Epithelial cell of prostate (primary cell): ENCODE measurements at places on chromosomes 7 and 10.

- no peak for DNase-seq
These were observed 37.2 kb upstream of the TARP start for GRCh38 chr7:38310591-38311101.

- DNase-seq, result no peak
These were observed 7.7 kb downstream of the DEPP1 start for GRCh38 chr10:44970812-44971395.

DNA sequence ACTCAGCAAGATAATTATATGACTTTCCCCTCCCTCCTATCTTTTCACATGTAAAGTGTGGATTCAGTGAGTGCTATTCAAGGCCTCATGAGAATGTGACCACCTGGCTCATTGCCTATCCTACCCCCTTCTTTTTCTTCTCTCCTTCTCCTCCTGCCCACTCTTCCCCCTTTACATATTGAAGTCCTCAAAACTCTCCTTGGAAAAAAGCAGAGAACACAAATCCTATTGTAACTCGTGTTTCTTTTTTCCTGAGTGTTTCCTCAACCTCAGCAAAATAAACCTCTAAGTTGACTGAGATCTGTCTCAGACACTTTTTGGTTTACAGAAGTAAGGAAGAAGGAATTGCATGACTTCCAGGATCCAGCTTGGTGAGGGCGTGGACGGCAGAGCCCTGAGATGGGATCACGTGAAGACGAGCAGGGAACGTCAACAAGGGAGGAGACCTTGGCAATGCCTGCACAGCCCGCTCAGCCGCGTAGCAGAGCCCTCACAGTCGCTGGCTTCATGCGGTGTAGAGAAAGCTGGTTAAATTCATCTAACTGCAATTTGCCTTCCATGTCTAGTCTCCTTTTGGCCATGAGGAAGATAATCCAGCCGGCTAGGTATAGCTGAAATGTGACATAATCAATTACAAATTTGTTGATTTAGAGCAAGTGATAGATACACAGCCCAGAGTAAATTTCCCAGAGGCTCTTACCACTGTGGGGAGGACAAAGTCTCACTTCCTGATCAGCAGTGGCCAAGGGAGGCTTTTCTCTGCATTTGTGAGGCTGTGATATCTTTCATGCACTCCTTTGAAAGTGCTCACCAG, 75.7 kb downstream of the LYZL2 start:
- no peak for DNase-seq

DNA sequence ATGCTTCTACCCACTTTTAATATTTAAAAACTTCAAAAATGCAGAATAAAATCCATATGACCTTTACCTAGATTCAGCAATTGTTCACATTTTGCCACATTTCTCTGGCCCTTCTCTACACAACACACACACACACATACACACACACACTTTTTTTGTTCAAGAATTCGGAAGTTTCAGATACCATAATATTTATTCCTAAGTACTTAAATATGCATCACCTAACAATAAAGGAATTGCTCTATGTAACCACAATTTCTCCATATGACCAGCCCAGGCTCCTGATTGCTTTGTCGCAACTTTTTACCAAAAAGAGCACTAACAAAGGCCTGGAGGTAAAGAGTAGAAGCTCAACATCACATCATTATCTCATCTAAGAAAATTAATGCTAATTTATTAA, 106.6 kb downstream of the FAS start:
- no peak for DNase-seq

DNA sequence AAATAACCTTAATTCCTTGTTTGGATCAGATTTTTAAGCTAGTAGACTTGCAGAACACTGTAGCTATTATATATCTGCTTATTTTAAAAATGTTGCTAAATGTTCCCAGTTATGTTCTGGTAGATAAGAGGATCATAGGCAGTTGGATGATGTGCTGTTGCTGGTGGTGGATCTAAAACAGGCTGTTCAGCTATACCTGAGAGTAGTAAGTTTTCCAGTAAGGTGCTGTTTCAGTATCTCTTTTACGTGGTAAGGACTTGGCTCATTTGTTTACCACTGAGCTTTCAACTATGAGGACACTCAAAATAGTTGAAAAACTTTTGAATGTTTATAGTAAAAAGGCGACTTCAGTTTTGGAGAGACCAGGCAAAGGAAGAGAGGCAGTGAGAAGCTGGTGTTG, 180.9 kb downstream of the CDK14 start:
- no peak for DNase-seq
